ENCODE measurements at places on chromosomes 11 and 22.
A peak's percentile ranks its signal among the peaks of the same experiment; 100 is the strongest.

DNA sequence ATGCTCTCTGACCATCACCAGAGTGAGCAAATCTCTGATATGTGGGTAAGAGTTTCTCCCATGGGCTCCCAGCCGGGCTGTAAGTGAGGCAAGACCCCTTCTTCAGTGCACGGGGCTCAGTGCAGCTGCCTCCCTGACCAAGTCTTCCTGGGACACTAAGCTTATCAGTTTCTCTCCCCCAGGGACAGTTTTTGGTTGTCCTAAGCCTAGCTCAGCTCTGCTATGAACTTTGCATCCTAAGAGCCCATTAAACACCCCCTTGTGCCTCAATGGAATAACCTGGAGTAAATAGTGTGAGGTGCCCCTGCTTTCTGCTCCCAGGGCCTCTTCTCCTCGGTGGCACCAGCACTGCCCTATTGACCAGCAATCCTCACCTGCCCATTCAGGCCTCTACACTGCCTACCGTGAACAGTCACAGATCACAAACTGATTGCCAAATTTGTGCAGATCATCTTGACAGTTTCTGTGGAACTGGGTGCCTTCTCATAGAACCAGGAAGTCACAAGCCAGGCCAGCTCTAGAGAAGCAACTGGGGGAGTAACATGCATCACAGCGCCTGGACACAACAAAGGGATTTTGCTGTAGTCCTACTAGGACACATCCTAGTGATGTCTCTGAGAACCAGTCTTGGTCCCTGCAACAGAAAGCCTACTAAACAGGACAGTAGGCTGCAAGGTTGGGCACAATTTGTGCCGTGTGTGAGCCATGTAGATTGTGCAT lies 19.5 kb upstream of the IGLL5 start:
- DNase-seq: no peak

DNA sequence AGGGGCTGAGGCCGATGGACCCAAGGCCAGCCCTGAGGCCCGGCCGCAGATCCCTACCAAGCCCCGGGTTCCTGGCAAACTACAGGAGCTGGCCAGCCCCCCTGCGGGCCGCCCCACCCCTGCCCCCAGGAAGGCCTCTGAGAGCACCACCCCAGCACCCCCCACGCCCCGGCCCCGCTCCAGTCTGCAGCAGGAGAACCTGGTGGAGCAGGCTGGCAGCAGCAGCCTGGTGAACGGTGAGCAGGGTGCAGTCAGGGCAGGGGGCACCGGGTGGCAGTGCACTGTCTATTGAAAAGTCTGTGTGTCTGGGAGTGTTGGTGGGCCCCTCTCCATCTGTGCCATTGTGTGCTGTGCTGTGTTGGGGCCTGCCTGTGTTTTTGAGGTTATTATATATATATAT lies 16.1 kb downstream of the MICALL1 start:
- DNase-seq: no peak

GRCh38 chr11:16191212-16191867 lies 165.0 kb downstream of the SOX6 start:
- DNase-seq: no peak

GRCh38 chr11:35622070-35622469 lies 3.8 kb downstream of the FJX1 start:
- no peak for DNase-seq

GRCh38 chr11:19980388-19980787 lies 179.9 kb downstream of the DBX1 start:
- DNase-seq: no peak

GRCh38 chr11:128763224-128763623 lies 69.4 kb downstream of the FLI1 start:
- no peak for DNase-seq

- no peak for DNase-seq
These were observed 2.3 kb upstream of the CEP295 start for GRCh38 chr11:93659196-93659595.

DNA sequence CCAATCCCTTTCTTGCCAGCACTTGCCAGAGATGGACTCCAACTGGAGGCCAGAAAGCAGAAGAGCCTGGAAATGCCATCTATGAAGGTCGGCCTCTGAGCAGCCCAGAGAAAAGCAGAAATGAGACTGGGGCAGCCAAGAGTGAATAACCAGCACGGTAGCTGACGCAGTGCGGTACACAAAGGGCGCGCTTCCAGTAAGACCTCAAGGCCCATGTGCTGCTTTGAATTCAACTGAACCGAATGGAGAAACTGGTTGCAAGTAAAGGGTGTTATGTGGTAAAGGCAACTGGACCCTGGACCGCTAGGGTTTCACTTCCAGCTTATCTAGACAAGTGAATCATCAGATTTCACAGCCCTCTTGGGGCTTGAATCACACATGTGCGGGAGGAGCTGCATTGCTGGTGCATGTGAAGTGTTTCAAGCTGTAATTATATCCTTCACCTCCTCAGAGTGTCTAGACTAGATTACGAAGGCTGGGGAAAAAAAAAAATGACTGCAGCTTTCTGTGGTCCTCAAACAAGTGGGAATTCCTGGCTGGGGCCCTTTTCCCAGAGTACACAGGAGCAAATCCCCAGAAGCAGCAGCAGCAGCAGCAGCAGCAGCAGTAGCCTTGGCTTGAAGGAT lies 128.9 kb downstream of the CCDC34 start:
- DNase-seq: no peak

GRCh38 chr11:3855808-3856491 lies 486 bp downstream of the STIM1 start:
- peak; percentile 14 for DNase-seq

DNA sequence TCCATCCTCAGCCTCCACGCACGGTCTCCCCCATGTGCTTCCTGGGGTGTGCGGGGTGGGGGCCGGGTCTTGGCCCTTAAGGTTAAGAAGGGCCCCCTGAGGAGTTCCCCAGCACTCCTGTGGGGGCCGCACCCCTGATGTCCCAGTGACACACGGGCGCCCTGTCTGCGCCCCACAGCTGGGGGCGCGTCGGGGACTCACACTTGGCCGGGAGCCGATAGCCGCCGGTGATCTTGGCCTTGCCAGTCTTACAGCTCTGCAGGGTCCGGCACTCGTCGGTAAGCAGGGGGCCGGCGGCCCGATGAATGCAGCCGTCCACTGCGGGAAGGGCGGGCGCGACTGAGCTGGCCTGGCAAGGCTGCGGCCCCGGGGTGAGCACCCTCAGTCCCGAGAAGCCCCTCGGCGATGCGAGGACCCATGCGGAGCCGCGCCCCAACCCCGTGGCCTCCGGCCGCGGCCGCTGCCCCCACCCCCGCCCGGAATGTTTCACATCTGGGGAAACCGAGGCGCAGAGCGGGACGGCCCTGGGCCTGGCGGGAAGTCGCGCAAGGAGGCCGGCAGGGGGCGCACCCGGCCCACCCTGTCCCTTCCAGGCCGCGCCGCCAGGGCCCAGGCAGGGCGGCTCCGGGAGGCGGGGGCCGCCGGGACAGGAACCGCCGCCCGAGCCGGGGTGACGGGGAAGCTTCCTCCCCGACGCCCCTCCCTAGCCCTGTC lies 13.9 kb downstream of the OTUB1 start:
- DNase-seq: peak; percentile 62

DNA sequence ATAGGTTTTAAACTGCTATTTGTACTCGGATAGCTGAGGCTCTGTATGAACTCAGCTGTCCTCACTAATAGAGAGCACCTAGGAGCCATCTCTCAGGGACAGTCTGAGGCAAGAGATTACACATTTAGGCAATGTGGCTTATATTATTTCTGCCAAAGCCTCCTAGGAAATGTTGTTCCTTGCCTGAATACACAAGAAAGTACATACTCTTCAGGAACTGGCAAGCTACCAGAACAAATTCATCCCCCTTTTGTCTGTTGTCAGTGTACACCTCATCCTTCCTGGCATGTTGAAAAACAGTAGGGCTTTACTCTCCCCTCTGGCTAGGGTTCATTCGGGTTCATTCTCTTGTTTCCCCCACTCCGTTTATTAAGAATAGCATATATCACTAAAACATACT lies 615.9 kb upstream of the FAT3 start:
- DNase-seq: no peak

DNA sequence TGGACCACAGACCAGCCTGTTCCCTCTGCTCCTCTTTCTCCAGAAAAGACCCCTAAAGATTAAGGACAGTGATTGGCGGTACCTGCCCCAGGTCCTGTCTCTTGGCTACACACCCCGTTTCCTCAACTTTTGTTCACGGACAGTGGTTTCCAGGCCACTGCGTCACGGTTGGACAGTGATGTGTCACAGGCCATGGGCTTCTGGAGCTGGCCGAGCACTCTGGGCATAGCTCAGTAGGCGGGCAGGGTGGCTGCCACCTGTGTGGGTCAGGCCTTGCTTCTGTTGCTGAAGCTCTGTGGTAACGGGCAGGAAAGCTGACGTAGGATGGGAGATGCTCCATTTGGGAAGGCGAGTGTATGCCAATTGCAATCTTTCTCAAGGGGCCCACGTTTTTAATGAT lies 13.6 kb downstream of the TUB start:
- DNase-seq: no peak

GRCh38 chr11:46905806-46906205 lies 12.5 kb downstream of the LRP4 start:
- DNase-seq: no peak
